ENCODE measurements at places on chromosomes 12 and 14. TPM values are rescaled to one million over a fixed set of nuclear protein-coding genes. Genes with fewer than 3 reads are reported as not detected.

ISCU gene
- polyA plus RNA-seq = 95.0 TPM

MANSC4 gene
- 0.42 TPM for polyA plus RNA-seq

ZCCHC8 gene
- polyA plus RNA-seq = 41.5 TPM

FERMT2 gene
- 102 TPM for polyA plus RNA-seq

RNASE2 gene
- polyA plus RNA-seq = 1.8 TPM

BCL2L14 gene
- polyA plus RNA-seq = 0.40 TPM

ELK3 gene
- polyA plus RNA-seq = 81.0 TPM

ANG gene
- polyA plus RNA-seq = 10.1 TPM

- no peak for DNase-seq
These were observed 154.3 kb downstream of the VRK1 start for GRCh38 chr14:96951511-96951910.

- no peak for DNase-seq
These were observed 74.2 kb downstream of the PRORP start for GRCh38 chr14:35196571-35196970.

DNA sequence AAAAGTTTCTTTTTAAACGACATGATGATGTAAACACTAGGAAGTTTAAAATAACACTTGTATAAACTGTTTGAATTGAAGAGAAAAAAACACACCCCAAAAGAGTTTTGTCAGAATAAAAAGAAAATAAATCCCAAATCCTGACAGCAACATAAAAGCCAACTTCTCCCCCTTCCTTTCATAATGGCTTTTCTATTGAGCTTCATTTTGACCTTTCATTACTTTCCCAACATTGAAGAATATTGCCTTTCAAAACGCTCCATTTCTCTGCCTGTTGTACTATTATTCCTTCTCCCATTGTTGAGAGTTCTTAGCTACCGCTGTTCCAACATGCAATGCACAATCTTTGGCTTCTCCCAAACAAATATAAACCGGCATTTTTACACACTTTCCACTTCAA, 448.5 kb downstream of the BCAT1 start:
- DNase-seq = peak; percentile 17

DNA sequence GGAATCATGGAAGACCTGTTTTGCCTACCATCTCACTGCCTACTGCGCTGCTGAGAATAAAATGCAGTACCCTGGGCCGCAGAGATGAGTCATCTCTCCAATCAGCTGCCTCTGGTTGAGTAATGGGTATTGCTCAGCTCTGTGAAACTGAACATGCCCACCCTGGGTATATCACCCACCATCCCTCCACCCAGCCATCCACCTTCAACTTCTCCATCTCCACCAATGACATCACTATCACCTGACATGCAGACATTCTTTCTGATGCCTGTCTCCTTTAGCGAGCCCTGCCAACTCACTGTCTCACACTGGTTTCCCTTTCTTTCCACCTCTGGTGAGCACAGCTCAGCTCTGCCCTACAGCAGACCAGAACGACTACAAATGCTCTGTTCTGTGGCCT, 33.6 kb downstream of the E2F7 start:
- DNase-seq = no peak

DNA sequence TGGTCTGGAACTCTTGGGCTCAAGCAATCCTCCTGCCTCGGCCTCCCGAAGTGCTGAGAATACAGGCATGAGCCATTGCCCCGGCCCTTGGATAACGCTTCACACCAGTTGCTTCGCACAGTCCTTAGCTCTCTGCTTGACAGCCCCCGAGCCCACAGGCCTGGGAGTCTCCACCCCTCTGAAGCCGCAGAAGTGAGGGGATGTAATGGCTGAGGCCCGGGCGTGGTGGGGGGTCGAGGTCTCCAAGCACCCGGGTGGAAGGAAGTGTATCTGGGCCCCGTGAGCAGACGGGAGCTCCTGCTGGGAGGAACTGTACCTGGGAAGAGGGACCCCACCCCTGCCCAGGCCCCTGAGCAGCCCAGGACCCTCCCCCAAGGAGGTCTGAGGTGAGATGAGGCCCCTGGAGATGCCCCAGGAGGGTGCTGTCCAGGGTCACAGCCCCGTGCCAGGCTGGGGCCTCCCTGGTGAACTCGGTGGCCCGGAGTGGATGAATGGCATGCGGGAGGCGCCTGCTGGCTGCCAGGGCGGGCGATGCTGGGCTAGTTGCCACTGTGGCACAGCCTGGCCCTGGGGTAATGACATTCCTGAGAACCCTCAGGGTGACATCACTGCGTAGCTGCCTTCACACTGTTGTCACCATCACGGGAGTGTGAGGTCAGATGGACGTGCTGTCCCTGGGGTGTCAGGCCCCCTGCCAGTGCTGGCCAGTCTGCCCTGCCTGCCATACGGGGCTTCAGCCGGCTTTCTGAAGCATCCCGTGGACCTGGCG, 48.9 kb downstream of the KIF26A start:
- no peak for DNase-seq

- DNase-seq = no peak
These were observed at the start of gene LYZ for GRCh38 chr12:69348162-69348938. Gene LYZ (plus strand): TSS chr12:69348381. CDS start chr12:69348409, 28 bp downstream.

- no peak for DNase-seq
These were observed 5.8 kb downstream of the LRIG3 start for GRCh38 chr12:58914457-58914856.

DNA sequence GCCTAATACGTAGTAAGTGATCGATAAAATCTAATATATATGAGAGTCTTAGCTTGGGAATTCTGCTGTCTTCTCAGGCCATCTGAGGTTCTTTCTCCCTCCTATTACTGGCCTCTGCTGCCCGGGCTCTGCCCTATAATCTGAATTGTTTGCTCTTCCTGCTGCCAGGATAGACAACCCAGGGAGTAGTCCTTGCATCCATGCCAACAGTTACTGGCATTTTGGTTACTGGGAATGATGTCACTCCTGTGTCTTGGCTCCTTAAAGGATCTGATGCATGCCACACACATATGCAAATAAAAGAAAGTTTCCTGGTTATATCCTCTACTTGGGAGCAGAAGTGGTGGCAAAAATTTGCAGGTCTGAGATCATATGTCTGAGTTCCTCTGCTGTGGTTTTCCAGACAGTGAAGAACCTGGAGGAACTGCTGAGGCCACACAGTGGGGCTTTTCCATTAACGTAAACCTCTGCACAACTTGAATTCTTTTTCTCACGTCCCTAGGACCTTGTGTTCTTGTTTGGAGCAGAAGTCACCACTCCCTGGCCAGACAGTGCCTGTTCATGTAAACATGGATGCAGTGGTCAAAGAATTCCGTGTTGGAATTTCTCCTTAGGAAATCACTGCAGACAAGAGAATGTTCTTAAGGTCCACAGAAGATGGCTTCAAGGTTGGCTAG, 320.6 kb upstream of the TBX3 start:
- no peak for DNase-seq

DNA sequence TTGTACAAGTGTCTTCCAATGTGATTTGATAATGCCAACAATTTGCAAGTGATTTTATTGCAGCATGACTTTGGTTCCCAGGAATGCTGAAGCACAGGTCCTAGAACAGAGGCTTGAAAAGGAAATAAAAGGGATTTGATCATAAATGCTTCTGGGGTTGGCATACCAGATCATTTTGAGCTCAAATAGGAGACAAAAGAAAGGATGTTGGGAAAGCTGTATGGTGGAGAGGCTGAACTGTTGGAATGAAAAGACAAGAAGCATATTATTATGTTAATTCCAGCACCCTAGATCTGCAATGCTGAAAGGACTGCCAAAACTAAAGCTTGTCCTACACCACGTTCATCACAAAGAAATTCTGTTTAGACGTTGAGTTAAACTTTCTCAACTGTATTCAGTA, 143.1 kb downstream of the BICD1 start:
- no peak for DNase-seq

DNA sequence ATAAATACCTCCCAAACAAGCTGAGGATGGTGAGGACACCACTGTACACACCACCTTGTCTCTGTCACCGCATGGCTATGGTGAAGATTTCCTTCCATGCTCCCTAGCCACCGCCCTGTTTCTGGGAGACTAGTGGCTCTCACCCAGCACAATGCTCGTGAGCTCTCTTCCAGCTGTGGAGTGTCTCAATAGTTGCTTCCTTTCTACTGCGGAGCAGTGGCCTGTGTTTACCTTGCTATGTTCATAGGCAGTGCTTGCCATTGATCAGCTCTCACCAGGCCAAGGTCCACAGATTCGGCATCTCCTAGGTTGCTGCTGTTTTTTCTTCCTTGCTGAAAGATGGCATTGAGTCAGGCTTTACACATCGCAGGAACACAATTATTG, 313.6 kb upstream of the RTL1 start:
- DNase-seq = no peak

- no peak for DNase-seq
These were observed 190.2 kb upstream of the BTG1 start for GRCh38 chr12:92335831-92336230.

DNA sequence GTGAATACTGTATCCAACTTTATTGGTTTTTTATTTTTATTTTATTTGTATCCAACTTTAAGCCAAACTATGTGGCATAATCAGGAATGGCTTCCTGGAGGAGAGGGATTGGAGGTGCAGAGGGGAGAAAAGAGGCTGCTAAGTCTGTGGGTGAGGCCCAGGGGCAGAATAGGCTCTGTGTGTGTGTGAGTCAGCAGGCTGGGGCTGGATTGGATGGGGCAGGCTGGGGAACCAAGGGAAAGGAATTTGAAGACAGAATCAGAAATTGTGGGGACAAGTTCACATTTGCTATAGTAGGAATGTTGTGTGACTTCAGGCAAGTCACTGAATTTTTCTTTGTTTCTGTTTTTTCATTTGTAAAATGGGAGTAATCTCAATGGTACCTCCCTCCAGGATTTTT, 12.8 kb upstream of the RILPL1 start:
- DNase-seq = no peak

GRCh38 chr14:71662291-71662790, 269.9 kb upstream of the RGS6 start:
- no peak for DNase-seq

DNA sequence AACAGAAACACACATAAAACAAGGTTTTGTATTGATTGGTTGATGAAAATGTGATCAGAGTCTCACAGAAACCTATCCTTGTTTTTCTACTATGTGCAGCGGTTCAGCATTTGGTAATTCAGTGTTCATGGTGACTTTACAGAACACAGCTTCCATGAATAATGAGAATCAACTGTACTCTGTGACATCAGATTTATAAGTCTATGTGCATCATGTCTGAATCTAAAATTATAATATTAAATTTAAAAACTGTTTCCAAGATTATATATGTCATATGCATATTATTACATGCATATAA, 104.3 kb downstream of the SLC16A7 start:
- DNase-seq = no peak

DNA sequence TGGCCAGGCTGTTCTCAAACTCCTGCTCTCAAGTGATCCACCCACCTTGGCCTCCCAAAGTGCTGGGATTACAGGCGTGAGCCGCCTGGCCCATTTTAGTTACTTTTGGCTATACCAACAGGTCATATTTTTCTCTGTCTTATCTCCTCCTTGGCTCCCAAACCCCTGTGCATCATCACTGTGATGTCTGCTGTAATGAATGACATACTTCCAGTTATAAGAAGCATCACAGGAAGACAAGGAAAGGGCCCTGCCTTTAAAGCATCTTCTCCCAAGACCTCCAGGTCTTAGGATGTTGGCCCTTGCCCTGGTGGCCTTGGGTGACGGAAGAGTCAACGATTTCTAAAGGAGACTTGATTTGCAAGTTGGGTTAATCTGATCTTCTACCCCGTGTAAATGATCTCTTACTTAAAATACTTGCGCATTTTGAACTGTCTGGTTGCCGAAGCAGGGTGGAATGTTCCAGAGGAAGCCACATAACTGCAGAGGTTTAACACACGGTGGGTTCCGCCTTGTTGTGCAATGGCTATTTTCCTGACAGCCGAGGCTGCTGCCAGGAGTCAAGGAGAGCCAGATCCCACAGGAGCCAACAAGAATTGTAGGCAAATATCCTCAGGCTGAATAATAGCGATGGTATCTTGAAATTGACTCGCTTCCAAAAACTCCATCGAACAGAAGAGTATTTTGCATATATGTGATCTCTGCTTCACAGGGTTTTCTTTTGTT, 55.7 kb upstream of the PLXNC1 start:
- no peak for DNase-seq

GRCh38 chr14:52922656-52923055, 28.2 kb downstream of the FERMT2 start:
- no peak for DNase-seq

- DNase-seq = no peak
These were observed 28.3 kb downstream of the TMPO start for GRCh38 chr12:98543701-98544100.

GRCh38 chr12:47742253-47742825, 16.3 kb downstream of the RAPGEF3 start:
- no peak for DNase-seq

- no peak for DNase-seq
These were observed 33.5 kb downstream of the SLC25A21 start for GRCh38 chr14:37138898-37139297.

DNA sequence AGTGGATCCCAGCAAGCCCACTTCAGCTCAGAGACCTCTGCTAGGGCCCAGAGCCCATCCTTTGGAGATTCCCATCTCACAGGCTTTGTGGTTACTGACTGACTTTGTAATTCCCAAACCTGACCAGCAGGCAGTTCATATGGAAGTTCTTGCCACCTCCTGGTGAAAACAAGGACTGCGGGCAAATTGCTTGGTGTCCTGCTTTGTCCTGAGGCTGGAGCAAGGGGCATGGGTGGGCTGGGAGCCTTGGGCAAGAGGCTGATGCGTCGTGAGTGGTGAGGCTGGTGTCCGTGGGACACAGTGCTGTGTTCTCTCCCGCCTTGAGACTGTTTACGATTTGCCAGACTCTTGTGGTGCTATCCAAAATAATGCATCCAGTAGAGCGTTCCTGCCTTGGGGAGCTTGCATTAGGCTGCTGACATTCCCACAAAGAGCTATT, 91.0 kb downstream of the LRRC74A start:
- DNase-seq = no peak

DNA sequence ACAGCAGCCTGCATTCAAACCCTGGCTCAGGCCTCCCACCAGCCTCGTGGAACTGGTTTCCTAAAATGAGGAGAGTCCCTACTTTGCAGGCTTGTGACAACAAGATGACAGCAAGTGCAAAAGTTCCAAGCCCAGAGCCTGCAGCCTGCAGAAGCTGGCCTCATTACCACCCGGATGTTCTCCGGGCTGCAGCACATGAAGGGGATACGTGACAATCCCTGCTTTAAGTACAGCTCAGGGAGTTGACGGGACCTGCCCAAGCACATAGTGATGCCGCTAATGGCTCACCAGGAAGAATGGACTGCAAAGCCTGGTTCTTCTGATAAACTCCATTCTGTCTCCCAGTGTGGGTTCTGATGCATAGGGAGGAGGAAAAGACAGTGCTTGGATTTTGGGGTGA, 15.0 kb downstream of the SSH1 start:
- no peak for DNase-seq

- no peak for DNase-seq
These were observed 46.6 kb upstream of the ZDHHC17 start for GRCh38 chr12:76717314-76717713.

GRCh38 chr14:105070760-105071137, 5.5 kb upstream of the GPR132 start:
- DNase-seq = no peak

DNA sequence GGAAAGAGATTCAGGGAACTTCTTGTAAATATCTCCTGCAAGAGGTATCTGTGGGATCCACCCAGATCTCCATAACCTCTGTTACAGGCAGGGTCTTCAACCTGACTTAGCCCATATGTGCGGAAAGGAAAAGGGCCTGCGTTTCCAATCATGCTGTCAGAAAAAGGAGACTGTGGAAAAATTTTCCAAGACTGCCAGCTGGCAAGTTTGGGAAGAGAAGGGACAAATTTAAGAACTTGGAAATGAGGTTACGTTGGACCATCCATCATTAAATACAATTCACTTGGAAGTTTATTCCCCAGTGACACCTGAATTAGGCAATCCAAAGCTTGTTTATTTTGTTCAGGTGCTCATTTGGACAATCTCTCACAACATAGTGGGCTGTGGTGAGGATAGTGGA, 13.9 kb downstream of the PTHLH start:
- no peak for DNase-seq
